ENCODE measurements at places on chromosomes 2 and 18.

DNA sequence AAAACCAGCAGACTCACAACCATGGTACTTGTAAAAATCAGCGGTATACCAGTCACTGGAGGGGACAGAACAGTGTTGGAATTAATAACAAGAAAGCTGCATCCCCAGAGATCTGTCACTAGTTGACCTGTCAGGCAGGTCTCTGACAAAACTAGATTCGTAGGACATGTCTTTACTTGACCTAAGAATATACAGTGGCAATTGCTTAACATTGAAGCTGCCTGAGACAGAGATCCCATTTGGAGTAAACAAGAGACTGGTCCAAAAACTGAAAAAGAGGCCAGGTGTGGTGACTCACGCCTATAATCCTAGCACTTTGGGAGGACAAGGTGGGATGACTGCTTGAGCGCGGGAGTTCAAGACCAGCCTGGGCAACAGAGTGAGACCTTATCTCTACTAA lies 7.2 kb upstream of the SS18 start:
- no peak for DNase-seq

- no peak for DNase-seq
These were observed 961 bp downstream of the GEN1 start for GRCh38 chr2:17754773-17755425.

GRCh38 chr2:58572731-58573130 lies 331.6 kb upstream of the FANCL start:
- no peak for DNase-seq

DNA sequence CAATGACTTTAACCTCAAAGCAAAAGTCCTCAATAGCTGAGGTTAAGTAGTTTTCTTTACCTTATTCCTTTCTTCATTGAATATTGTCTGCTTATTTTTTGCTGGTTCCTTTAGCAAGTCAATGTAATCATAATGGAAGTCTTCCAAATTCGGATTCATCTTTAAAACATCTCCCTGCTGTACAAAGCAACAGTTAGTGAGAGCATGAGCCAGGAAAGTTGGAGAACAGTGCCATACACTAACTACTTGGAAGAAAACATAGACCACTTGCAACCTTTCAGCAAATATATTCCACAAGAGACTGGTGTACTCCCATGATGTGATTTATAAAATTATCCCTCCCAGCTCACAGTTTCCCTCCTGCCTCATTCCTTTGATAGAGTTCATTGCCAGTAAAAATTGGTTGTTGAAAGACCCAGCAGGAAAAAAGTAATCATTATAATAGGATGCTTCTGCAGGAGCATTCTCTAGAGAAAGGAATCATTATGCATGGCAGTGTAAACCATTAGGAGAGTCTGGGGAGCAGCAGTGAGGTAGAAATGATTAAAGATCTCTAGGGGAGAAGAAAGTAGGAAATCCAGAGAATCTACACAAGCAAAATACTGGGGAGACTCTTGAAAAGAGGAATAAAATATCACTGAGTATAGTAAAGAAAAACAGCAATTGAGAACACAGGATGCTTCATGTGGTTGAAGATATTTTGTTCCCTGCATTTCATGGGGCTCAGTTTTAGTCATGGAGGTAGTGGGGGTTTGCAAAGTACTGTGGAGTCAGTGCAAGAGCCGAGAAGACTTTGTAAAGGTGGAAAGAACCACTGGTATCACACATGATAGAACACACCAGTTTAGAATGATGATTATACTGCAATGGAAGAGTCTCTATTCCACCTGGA lies 38.6 kb upstream of the TTN start:
- no peak for DNase-seq

DNA sequence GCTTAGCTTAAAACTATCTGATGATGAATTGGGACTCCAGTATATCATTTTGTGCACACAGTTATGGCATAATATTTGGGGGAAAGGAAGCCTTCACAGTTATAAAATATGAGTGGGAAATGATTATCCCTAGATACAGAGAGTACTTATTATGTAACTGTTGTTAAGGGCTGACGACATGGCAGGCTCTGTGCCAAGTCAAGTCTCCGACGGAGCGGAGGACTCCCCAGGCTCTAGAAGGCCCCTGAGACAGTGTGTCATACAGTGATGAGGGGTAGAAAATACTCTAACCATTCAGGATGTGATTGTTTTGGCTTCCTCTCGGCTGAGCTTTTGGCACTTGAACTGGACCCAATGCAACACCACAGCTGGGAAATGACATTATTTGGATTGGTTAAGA lies 211.8 kb downstream of the SLC8A1 start:
- no peak for DNase-seq

DNA sequence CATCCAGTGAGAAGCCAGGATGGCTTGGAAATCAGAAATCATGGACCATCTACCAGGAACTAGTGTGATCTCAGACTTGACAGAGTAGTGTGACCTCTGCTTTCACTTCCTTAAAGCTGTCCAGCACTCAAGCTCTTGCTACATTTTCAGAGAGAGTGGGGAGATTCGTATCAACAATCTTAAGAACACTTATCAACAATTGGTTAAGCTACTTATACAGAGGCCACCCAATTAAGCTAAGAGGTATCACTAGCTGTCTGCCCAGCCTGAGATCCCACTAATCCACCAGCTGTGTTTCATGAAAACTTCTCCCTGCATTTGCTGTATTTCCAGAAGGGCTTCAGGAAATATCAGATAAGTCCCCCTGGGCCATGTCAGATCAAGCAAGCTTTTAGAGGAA lies 4.2 kb downstream of the RPRM start:
- no peak for DNase-seq

GRCh38 chr2:71647356-71647755 lies 194.0 kb downstream of the DYSF start:
- DNase-seq: no peak

- no peak for DNase-seq
These were observed 678.3 kb upstream of the NRXN1 start for GRCh38 chr2:51710222-51710621.

- peak; percentile 44 for DNase-seq
These were observed 10.2 kb downstream of the PROKR1 start for GRCh38 chr2:68653538-68653982.

DNA sequence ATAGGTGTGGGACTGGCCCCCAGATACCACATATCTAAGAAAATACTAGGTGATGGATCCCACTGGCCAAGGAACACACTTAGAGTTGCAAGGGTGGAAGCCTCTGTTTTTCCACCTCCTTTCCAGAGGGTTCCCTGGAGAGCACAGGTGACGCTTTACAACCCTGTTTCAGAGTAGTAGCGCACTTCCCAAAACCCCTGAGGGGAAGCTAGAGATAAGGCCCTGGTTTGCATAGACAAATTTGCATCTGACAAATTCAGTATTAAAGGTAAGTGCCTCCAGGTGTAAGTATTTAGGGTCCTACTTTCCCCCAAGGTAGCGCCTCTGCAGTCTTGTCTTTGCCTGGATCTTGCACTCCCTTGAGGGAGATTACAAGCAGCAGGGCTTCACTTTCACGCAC lies 474 bp upstream of the CERKL start:
- no peak for DNase-seq

- no peak for DNase-seq
These were observed 64.4 kb downstream of the NCK2 start for GRCh38 chr2:105809097-105809473.

- DNase-seq: no peak
These were observed 61.7 kb upstream of the LCLAT1 start for GRCh38 chr2:30385327-30385726.

- DNase-seq: no peak
These were observed 148.8 kb downstream of the INO80D start for GRCh38 chr2:205937211-205937610.

GRCh38 chr18:13756261-13756660 lies 29.8 kb downstream of the RNMT start:
- DNase-seq: no peak

GRCh38 chr18:75339936-75340605 lies 87.4 kb downstream of the SMIM21 start:
- DNase-seq: no peak

GRCh38 chr2:190678444-190679162 lies 29.7 kb downstream of the NAB1 start:
- no peak for DNase-seq

- no peak for DNase-seq
These were observed 50.0 kb downstream of the CPO start for GRCh38 chr2:206989311-206989710.

DNA sequence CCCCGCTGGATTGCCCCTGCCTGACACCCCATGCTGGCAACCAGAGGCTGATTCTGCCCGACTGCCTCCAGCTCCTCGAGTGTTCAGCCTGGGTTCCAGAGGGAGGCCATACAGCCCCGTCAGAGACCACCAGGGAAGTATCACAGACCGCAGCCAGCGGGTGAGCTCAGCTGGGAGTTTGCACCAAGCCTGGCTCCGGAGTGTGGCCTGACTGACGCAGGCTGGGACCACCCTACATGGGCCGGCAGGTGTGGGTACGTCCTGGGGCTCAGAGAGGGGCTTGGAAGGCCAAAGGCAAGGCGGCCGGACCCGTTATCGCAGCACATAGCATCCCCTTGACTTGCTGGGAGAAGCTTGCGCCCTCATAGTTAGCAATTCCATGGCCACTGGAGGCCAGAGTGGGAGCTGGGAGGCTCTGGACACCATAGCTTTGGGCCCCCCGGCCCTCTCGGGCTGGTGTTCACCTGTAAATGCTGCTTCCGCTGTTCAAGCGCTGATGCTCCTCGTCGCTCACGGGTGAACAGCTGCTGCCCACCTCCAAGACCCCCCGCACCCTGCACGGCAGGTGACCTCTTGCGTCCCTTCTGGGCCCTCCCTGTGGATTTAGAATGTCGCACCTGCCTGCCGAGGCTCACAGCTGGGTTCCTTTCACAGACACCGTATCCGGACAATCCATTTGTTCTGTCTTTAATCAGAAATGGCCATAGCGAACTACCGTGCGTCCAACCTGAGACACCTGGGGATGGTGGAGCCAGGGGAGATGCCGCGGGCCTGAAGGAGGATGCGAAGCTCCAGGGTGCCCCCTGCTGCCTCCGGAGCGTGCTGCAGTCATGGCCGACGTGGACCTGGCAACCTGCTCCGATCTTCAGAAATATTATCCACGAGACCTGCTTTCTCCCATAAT lies 31.2 kb upstream of the SLC66A3 start:
- peak; percentile 19 for DNase-seq

GRCh38 chr2:150126143-150126740 lies 361.2 kb downstream of the RND3 start:
- no peak for DNase-seq

DNA sequence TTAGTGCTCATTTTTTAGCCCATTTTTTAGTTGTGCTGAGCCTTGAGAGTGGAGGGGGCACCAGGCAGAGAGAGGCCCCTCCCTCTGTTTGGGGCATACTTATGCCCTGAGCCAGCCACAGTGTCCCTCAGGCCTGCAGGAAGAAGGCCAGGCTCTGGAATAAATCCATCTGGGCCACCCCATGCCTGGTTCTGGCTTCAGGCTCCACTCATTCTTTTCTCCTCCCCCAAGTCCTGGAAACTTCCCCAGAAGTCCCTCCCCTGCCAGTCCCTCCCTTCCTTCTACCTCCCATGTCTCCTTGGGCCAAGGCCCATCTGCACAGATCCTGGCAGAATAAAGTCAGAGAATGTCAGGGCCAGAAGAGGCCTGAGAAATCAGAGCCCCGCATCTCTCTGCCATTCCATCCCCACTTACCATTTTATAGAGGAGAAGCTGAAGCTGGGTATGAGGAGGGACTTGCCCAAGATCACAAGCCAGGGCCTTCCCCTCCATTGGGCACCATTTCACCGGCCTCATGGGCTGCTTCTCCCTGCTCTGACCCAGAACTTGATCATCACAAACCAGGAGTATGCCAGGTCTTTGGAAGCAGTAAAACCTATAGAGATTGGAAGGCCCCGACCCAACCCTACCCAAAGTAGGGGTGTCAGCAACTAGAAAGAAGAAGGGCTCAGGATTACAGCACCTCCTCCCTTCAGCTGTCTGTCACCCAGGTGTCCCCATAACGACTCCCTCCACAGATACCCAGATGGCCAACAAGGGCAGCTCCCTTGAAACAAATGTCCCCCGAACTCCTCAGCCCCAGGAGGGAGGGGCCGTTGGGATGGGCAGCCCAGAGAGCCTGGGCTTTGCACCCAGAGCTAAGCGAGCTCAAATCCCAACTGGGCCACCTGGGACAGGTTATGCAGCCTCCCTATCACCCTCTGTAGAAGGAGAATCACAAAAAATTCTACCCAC lies 108.4 kb downstream of the POLR1A start:
- DNase-seq: no peak

- no peak for DNase-seq
These were observed 143.4 kb downstream of the PPP1R1C start for GRCh38 chr2:182128821-182129707.

GRCh38 chr2:132448771-132449170 lies 32.2 kb downstream of the GPR39 start:
- no peak for DNase-seq

GRCh38 chr2:102509749-102510148 lies 36.7 kb downstream of the SLC9A4 start:
- no peak for DNase-seq

DNA sequence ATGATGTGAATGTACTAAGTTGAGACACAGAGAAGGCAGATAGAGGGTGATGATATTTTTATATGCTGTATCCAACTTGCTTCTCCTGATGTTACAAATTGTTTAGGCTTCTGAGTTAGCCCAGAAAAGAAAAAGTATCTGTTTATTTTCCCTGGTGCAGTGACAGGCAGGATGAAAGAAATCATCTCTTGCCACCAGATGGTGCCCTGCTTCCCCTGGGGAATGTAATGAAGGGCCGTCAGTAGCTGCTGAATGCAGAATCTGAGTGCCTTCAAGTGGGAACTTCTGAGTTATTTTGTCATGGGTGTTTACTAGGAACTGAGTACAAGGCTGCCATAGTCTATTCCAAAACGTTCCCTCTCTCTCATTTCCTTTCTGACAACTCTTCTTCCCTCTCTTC lies 525.6 kb downstream of the MBD2 start:
- no peak for DNase-seq

GRCh38 chr2:46555011-46555410 lies 75.6 kb downstream of the TMEM247 start:
- DNase-seq: peak; percentile 28

DNA sequence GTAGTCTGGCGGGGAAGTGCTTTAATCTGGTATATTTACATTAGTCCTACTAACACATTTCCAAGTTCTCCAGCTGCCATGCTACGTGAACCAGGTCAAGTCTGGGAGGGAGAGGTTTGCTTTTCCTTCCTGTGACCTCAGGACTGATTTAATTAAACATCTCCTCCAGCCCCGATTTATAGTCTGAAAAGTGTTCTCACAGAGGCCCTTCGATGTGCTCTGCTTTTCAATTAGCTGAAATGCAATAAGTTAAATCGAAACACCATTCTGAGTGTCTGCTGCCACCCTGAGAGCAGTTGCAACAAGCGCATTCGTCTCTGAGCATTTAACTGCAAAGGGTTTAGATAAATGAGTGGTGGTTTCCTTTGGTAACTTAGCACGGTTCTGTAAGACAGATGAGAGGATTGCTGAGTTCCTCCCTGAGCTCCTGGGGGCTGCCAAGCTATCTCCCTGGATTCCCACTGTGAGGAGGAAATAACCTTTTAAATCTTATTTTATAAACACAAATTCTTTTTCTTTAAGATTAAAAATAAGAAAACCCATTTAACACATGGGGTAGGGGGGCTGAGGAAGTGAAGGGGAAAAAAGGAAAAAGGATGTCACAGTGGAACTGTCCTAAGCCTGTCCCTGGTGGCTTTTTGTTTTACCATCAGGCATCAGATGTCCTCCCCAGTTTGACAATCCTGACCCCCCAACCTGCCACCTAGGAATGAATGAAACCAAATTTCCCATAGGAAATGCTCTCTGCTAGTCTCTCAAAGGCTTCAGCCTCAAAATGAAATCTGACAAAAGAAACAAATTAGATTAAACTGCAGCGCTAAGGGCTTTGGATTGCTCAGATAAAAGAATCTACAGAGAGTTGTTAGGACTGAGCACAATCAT lies 56.5 kb upstream of the CREB1 start:
- DNase-seq: peak; percentile 13

- peak; percentile 47 for DNase-seq
These were observed 7.1 kb upstream of the SOS1 start for GRCh38 chr2:39127973-39128372.
